ENCODE measurements at places on chromosomes 2 and 18. TPM values are rescaled to one million over a fixed set of nuclear protein-coding genes. Genes with fewer than 3 reads are reported as not detected.
A peak's percentile ranks its signal among the peaks of the same experiment; 100 is the strongest.

DNA sequence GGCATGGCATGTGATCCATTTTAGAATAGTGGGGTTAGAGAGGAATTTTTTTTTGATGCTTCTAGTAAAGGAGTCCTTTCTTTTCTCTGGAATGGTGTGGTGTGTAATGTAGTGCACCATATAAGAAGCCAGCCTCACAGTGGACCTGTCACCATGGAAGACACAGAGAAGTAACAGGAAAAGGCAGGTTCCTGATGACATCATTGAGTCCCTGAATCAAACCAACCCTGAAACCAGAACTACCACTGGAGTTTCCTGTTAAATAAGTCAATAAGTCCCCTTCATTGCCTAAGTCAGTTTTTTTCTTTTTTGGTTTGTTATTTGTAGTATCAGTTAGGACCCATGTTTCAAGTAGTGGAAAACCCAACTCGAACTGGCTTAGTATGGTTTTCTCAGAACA lies 11.9 kb downstream of the ADCYAP1 start:
- DNase-seq, result no peak

- DNase-seq, result peak; percentile 28
Observed at GRCh38 chr2:44545005-44545404, 183.3 kb downstream of the CAMKMT start.

- peak; percentile 76 for DNase-seq
Observed at GRCh38 chr18:45621061-45621511, 5.8 kb downstream of the SLC14A2 start.

DNA sequence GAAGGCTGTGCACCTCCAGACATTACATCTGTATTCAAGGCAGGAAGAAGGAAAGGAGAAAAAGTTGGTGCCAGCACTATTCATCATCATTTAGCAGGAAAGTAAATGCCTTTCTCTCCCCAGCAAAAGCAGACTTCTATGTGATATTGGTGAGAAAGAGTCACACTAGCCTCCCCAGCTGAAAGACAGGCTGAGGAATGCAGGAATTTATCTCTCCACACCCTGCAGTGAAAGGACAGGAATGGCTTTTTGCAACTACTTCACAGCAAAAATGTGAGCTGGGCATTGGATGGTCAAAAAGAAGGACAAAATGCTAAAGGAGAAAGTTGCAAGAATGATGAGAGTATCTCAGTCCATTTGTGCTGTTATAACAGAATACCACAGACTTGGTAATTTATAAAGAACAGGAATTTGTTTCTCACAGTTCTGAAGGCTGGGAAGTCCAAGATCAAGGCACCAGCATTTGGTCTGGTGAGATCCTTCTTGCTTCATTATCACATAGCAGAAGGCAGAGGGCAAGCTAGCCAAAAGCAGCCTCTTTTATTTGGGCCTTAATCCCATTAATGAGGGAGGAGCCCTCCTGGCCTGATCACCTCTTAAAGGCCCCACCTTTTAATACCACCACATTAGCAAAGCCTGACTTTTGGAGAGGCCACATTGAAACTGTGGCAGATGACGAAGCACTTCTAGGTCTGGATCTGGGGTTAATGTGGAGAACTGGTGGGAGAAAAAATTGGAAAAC lies 388.1 kb upstream of the SLC14A2 start:
- DNase-seq, result peak; percentile 14

- no peak for DNase-seq
Observed at GRCh38 chr2:136233298-136233697, 115.3 kb upstream of the CXCR4 start.

DNA sequence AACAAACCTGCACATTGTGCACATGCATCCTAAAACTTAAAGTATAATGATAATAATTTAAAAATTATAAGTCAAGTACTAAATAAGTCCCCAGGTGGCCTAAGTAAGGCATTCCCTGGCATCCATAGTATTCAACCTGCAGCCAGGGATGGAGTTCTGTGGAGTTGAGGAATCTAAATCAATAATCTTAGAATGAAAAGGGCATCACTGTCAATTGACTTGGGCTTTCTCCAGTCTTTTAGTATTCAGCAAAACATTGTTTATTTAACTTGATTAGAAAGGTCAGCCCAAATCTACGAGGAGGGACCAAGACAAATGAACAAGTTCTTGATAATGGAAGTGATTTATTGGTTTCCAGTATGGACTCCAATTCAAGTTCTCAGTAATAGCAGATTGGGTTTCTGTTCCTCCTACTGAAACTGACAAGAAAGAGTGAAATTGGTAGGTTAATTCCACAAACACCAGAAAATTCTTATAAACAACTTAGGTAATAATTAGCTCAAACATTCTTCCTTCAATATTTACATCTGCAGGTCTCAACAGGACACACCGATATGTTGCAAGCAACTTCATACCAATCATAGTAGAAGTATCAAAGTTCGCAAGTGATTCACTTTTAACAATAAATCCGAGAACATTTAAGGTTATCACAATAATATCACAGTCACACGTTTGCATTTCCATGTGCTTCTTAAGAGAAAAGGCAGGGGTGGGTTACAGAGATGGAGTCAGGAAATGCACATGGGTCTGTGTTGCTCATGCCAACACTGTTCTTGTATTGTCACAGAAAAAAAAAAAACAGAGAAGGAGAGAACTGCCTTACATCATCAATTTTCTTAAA lies 51.7 kb upstream of the EHBP1 start:
- no peak for DNase-seq

- DNase-seq, result no peak
Observed at GRCh38 chr2:232941912-232942594, 71.0 kb downstream of the NGEF start.

TXNDC2 gene
- not detected for total RNA-seq

ROCK1 gene
- 39.5 TPM for total RNA-seq

SMYD1 gene
- 0.07 TPM for total RNA-seq

THADA gene
- total RNA-seq, result 30.7 TPM

Data from GM23338 (cell line).